Urinary bladder (tissue), 4 donors: ENCODE measurements at places on chromosomes 5 and 9. TPM values are rescaled to one million over a fixed set of nuclear protein-coding genes. Genes with fewer than 3 reads are reported as not detected.

The SPAG8 gene
- 1.9 TPM for total RNA-seq

The TUBB4B gene
- 57.9 TPM for total RNA-seq

The TMEM252 gene
- total RNA-seq, result not detected

The DMRT2 gene
- 1.0 TPM for total RNA-seq

DNA sequence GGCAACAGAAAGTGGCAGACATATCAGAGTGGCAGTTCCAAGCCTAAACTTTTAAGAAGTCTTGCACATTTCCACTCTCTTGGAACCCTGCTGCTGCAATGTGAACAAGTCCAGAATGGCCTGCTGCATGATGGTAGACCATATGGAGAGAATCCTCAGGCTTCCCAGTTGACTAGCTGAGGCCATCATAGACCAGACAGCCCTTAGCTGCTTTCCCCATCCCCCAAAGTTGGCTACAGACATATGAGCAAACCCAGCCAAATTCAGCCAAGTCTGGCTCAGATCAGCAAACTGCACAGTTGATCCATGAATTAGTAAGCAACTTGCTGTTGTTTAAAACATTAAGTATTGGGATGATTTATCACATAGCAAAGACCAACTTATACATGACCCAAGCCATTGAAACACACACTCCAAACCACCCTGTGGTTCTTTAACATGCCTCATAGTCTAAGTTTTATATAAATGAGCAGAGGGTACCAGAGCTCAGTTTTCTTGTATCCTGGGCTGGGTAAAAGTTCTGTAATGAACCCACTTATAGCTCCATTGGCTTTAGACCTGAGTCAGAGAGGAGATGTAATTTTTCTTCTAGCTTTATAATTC is 19.9 kb downstream of the PPP3R2 start:
- no peak for DNase-seq

- no peak for DNase-seq
These were observed 11.9 kb upstream of the COL15A1 start for GRCh38 chr9:98931600-98932389.

GRCh38 chr9:72946821-72947220 is 6.0 kb downstream of the ALDH1A1 start:
- DNase-seq, result no peak

- no peak for DNase-seq
These were observed 46.4 kb upstream of the SLC44A1 start for GRCh38 chr9:105198023-105198422.

GRCh38 chr5:147576646-147577535 is 67.0 kb upstream of the DPYSL3 start:
- no peak for DNase-seq

GRCh38 chr5:139723986-139724587 is 71.5 kb upstream of the PSD2 start:
- DNase-seq, result no peak

GRCh38 chr9:93820667-93821306 is 134.4 kb downstream of the BARX1 start:
- no peak for DNase-seq

GRCh38 chr5:151562019-151562707 is 29.0 kb downstream of the FAT2 start:
- DNase-seq, result no peak
